A549 treated with CORT108297 at 1 μM for 4 hours (cell line): ENCODE measurements at places on chromosomes 16 and 17. TPM values are rescaled to one million over a fixed set of nuclear protein-coding genes. Genes with fewer than 3 reads are reported as not detected.

NME1 gene
- 601 to 774 TPM (median 720 TPM) in 5 replicates for total RNA-seq

ZNF750 gene
- not detected in 5 replicates for total RNA-seq

C17orf100 gene
- total RNA-seq: 2.4 to 3.3 TPM (median 3.0 TPM) in 5 replicates

LAT gene
- 3.7 to 6.0 TPM (median 4.7 TPM) in 5 replicates for total RNA-seq

PRR29 gene
- total RNA-seq: 0.47 to 0.95 TPM (median 0.71 TPM) in 5 replicates

DCUN1D3 gene
- 4.3 to 5.5 TPM (median 4.6 TPM) in 5 replicates for total RNA-seq

CSH2 gene
- total RNA-seq: not detected in 5 replicates
